ENCODE measurements at places on chromosomes 13 and 19.
A peak's percentile ranks its signal among the peaks of the same experiment; 100 is the strongest.

DNA sequence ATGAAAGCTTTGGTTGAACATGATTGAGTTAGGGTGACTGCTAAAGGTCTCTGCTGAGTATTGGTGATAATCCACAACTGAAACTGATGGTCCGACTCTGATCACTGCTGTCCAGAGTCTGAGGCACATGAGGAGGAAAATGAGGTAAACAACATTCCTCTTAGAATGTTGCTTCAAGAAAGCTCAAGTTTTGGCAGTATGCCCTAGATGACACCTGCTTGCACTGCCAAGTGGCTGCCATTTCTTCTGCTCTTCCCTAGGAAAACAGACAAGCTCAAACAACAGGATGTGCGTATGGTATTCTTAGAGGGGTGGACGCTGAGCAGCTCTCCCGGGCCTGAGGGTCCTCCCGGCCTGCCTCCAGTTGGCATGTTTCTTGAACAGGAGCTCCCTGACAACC lies 15.2 kb upstream of the MTIF3 start:
- DNase-seq, result no peak

DNA sequence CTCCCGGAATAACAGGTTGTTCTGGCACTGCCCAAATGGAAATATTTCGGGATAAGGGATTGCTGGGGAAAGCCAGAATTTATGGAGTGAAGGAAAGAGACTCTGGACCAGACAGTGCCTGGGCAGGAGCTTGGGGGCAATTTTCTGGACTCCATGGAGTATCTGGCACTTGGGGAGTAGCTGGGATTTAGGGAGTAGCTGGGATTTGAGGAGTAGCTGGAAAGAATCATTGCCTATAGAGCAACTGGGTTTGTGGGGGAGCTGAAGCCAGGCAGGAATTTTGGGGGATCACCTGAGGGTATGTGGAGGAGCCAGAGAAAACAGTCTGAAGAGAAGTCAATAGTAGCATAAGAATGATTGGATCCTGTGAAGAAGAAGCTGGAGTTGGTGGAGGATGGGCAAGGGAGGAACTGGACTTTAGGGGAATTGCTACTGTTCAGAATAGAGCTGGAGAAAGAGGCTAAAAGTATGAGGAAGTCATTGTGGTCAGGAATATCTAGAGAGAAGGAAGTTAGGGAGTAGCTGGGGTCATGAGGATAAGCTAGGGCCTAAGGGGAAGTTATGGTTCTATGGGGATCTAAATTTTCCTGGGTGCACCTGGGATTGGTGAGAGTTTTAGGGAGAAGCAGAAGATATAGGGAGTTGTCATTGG lies 14.8 kb downstream of the FSD1 start:
- no peak for DNase-seq

- DNase-seq, result no peak
Measured at GRCh38 chr13:52868190-52868589, 19.8 kb upstream of the PCDH8 start.

DNA sequence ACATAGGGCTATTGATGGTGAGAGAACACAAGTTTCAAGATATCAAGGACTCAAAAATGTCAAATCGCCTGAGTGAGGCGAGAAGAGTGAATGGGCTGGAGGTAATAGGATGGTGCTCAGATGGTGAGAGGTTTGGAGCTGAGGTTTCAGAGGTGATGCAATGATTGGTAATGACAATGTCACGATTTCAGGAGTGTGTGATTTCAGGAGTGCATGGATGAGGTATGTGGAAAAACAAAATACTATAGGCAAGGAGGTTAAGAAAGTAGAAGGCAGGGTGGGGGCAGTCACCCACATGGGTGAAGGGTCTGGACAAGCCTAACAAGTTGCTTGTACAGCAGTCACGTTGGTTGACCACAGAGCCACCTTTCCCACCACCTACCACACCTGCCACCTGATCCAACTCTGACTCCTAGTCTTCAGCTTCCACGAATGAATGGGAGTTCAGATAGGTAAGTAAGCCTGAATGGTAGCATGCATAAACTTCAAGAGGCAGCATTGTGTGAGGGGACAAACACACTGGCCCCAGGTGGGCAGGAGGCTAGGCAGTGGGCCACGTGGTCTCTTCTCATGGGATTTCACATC lies 71.5 kb downstream of the RUBCNL start:
- no peak for DNase-seq

GRCh38 chr19:18775586-18776287 lies 15.4 kb downstream of the COMP start:
- DNase-seq, result no peak

GRCh38 chr13:56659041-56659471 lies 481.7 kb upstream of the PRR20A start:
- no peak for DNase-seq

DNA sequence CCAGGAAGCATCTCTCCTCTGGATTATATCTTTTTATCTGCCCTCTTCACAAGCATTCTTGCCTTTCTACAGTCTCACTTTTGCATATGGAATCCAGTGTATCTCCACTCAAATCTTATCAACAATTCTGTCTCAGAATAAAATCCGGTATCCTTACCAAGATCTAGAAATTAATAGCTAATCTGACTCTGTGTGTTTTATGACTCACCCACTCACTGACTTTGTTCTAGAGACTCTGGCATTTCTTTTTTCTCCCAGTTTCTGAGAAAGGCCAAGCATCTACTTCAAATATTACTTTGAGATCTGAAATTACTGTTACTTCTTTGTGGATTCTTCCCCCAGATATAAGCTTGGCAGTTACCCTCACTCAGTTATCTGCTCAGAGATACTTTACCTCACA lies 913.5 kb upstream of the ATXN8OS start:
- no peak for DNase-seq

DNA sequence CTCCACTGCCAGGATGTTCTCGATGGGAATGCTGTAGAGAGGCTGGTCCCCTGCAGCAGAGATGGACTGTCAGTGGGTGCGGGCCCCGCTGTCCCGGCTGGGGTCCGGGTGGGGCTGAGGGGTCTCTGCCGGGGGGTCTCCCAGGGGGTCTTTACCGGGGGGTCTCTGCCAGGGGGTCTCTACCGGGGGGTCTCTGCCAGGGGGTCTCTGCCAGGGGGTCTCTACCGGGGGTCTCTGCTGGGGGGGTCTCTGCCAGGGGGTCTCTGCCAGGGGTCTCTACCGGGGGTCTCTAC lies 25.7 kb upstream of the C13orf46 start:
- no peak for DNase-seq

- DNase-seq, result no peak
Measured at GRCh38 chr13:31121379-31122140, 40.1 kb downstream of the HSPH1 start.

GRCh38 chr19:4441994-4442818 lies 15.4 kb downstream of the UBXN6 start:
- DNase-seq, result no peak

DNA sequence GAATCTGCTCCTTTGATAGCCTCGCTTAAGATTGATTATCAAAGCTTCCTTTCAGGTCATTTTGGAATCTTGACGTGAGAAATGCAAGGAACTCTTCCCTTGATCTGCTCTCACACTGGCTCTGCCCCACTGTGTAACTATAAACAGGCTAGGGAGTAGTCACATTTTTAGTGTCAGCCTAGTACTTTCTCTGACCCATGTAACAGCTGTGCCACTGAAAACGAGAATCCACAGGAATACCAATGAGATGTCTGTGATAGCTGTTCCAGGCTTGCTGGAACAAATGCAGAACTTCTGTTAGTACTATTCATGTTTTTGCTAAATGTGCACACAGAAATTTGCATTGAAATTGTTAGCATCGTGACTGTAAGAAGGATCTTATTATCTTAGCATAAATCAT lies 221.3 kb downstream of the MYO16 start:
- no peak for DNase-seq

GRCh38 chr19:41426952-41427646 lies at the start of gene B3GNT8:
Gene B3GNT8, minus strand, starts transcription at chr19:41427374. Its CDS starts 596 bp downstream, at chr19:41426778.
- peak; percentile 15 for DNase-seq

GRCh38 chr19:18322318-18322758 lies 538 bp downstream of the LSM4 start:
- no peak for DNase-seq

GRCh38 chr19:18475762-18476331 lies 37.9 kb upstream of the ISYNA1 start:
- no peak for DNase-seq

GRCh38 chr13:39538816-39539790 lies 63.9 kb downstream of the LHFPL6 start:
- DNase-seq, result no peak

DNA sequence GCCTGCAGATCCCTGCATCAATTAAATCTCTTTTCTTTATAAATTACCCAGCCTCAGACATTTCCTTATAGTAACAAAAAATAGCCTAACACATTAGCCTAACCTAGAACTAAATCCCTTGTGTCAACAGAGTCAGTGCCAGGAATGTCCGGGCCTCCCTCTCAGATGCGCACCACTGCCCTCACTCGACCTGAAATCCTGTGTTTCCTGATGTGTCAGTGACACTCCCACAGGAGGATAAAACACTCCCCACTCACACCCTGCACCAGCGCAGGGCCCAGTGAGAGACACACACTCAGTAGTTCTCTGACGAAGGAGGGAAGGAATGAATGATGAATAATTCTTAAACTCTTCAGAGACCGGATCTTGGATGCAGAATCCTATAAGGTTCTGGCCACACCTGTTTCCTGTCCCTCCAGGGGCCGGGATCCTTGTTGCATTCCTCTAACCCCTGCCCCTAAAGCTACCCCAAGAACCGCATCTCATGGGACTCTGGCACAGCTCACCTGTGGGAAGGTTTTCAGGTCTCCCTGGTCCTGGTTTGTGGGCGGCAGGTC lies 3.1 kb downstream of the CEACAM3 start:
- no peak for DNase-seq

GRCh38 chr19:41904118-41904870 lies 21.3 kb downstream of the ARHGEF1 start:
- no peak for DNase-seq

GRCh38 chr19:7928741-7929701 lies 3.1 kb upstream of the CTXN1 start:
- peak; percentile 46 for DNase-seq

GRCh38 chr13:46478651-46479050 lies 74.3 kb upstream of the LRCH1 start:
- no peak for DNase-seq

DNA sequence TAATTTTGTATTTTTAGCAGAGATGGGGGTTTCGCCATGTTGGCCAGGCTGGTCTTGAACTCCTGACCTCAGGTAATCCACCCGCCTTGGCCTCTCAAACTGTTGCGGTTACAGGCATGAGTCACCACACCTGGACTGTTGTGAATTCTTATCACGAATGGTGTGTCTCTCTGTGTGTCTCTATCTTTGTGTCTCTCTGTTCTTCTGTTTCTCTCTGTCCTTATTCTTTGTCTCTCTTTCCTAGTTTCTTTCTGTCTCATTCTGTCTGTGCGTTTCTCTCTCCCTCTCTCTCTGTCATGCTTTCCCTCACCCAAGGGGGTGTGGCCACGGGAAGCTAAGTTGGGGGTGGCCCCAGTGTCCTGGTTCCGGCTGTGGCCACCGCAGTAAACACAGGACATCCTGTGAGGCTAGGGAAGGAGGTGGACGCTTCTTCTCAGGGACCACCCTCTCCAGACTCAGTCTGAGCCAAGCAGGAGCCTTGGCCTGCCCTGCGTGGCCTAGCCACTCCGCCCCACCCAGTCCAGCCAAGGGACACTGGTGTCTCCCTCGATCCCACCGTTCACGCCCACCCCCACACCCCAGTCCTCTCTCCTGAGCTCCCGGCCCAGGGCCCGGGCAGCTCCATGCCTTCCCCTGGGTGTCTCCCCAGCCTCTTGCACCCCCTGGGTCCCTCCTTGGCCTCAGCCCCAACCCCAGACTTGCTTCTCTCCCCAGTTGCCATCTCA lies 3.9 kb upstream of the PRX start:
- DNase-seq, result no peak

DNA sequence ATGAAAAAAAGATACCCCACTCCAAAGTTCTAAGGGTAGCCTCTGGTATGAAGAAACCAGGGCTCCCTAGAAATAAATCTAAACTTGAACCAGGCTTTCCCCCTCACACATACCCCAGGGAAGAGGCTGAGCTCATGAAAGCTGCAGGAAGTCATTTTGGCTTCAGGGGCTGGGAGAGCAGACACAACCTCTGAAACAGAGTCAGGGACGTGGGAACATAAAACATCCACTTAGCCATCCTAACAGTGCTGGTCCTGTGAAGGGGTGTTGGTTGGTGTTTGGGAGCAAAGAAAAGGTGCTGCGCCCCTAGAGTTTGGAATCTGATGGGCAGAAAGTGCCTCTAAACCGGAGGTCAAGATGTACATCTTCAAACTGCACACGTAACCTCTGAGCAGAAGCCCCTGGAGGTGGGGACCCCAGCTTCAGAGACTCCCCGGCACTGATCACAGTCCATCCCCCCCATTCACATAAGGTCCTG lies 15.8 kb downstream of the RAB3D start:
- DNase-seq, result no peak

DNA sequence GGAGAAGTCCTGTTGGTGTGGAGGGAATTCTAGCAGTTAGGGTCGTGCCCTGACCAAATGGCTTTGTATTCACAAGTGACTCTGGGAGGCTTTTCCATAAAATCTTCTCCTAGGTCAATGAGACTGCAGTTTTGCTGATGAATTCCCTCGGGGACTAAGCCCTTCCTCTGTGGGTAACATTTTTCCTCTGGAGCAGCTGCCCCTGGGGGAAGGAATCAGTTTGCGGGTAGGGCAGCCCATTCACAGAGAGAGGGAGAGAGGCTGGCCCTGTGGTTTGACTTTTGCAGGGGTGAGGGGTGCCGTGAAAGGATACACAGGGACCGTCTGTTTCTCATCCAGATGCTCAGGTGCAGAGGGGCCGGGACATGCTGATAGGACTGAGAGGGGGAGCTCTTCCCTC lies 67.3 kb downstream of the ERICH6B start:
- DNase-seq, result no peak

GRCh38 chr13:40148742-40149141 lies 493.3 kb downstream of the COG6 start:
- DNase-seq, result no peak

DNA sequence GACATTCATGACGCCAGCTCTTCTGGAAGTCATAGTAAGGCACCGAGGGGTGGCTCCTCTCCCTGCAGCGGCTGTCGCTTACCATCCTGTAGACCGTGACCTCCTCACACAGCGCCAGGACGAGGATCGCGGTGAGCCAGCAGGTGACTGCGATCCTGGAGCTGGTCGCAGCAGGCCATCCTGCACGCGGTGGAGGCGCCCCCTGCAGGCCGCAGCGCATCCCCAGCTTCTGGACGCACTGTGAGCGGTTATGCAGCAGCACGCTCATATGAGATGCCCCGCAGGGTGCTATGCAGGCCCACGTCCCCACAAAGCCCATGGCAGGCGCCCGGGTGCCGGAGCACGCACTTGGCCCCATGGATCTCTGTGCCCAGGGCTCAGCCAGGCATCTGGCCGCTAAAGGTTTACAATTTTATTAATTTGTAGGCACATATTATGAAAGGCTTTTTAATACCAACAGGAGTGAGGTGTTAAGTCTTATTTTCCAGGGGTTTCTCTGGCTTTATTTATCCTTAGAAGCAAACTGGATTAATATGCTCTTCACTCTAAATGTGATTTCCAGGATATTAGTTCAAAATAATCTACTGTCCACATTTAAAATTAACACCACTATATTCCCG lies 35.6 kb upstream of the PSPC1 start:
- no peak for DNase-seq

Measured in activated T-helper 1 cell treated with Interleukin-2 at 50 U/mL for 16 hours (primary cell).